Right atrium auricular region (tissue), 2 donors: ENCODE measurements at places on chromosomes 4 and X. TPM values are rescaled to one million over a fixed set of nuclear protein-coding genes. Genes with fewer than 3 reads are reported as not detected.
A peak's percentile ranks its signal among the peaks of the same experiment; 100 is the strongest.

The SUPT20HL2 gene
- total RNA-seq = not detected

GRCh38 chrX:74422576-74423288 is 1.4 kb downstream of the SLC16A2 start:
- H3K36me3 ChIP-seq = no peaks in the 10 kb centered on the region
- peak overlapping the region; percentile 87 for H3K27ac ChIP-seq
- DNase-seq = peak; percentile 70
- peaks cover 16% of the 10 kb centered on the region for H3K4me1 ChIP-seq
- no peaks in the 10 kb centered on the region for H3K27me3 ChIP-seq

DNA sequence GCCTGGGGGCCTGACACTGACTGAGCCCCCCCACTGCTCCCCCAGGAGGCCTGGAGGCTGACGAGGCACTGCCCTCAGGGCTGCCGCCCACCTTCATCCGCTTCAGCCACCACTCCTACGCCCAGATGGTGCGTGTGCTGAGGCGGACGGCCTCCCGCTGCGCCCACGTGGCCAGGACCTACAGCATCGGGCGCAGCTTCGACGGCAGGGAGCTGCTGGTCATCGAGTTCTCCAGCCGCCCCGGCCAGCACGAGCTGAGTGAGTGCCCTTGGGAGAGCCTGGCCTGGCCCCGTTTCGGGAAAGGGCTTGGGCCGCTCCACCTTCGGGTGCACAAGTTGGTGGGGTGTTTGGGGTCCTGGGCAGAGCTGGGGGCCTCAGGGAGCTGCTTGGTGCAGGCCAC is 11.4 kb downstream of the CPZ start:
- H3K4me1 ChIP-seq = no peaks in the 10 kb centered on the region
- H3K27ac ChIP-seq = no peak overlapping the region
- DNase-seq = no peak
- no peak overlapping the region for H3K4me3 ChIP-seq

DNA sequence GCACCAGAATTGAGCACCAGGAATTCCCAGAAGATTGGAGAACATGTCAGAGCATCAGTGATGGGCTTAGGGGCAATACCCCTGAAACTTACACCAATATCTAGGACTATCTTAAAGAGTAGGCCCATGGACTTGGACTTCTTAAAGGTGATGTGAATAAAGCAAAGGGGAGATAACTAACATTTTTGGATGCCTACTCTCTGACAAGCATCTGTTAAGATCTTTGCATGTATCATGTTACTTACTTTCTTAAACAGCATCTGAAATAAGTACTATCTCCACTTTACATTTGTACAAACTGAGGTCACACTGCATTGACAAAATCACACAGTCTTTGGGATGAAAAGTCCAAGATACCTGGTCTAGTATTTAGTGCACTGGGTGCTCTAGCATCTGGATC is 258.6 kb upstream of the ARSJ start:
- DNase-seq = no peak
- no peak overlapping the region for H3K4me3 ChIP-seq
- H3K4me1 ChIP-seq = no peaks in the 10 kb centered on the region
- H3K27me3 ChIP-seq = no peaks in the 10 kb centered on the region
